Motor neuron (in vitro differentiated cells): ENCODE measurements at places on chromosomes 2 and 18.

GRCh38 chr18:68800075-68800474, 2.2 kb downstream of the CCDC102B start:
- no peak for ATAC-seq

GRCh38 chr2:234606896-234607295, 110.0 kb upstream of the ARL4C start:
- peak; percentile 55 for ATAC-seq

- ATAC-seq = peak; percentile 62
Observed at GRCh38 chr2:1572638-1573037, 159.4 kb downstream of the TPO start.

DNA sequence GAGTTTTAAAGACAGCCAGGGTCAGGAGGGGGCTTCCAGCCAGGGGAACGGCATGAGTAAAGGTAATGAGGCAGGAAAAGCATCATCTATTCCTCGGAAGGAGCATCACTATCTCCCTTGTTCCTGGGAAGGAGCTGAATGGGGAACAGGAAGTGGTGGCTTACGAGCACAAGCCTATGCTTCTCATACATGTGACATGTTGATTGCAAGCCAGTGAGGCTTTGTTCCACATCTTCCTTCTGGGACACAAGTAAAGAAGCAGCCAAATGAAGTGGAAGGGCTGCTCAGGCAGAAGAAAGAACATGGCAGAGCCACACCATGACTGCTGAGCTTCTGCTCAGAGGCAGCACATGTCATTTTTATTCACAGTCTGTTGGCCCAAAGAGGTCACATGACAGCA, 15.1 kb upstream of the LMAN1 start:
- no peak for ATAC-seq

GRCh38 chr2:229153267-229153666, 117.8 kb downstream of the PID1 start:
- ATAC-seq = no peak

DNA sequence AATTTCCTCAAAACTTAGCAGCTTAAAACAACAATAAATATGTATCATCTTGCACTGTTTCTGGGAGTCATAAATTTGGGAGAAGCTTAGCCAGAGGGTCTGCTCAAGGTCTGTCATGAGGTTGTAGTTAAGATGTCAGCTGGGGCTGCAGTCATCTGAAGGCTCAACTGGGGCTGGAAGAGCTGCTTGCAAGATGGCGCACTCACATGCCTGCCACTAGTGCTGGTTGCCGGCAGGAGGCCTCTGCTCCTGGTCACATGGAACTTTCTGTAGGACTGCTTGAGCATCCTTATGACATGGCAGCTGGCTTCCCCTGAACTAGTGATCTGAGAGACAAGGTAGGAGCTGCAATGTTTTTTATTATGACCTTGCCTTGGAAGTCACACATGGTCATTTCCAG, 215.5 kb upstream of the HAAO start:
- ATAC-seq = no peak

DNA sequence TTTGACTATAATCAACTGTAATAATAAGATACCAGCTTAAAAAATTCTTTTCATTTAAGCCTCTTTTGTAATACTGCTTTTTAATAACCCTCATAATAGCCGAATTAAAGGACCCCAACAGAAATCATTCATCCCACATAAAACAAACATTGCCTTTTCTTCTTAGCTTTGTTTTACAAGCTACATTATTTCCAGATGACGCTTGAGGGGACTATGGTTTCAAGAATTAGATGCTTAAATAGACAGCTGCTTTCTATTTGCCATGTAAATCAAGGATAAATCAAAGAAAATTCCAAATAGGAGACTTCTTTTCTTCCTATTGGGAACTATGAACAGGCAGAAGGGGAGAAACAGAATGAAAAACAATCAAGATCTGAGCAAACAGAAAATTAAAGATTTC, 200.7 kb upstream of the SMAD7 start:
- no peak for ATAC-seq

GRCh38 chr2:204069804-204070203, 133.2 kb downstream of the ICOS start:
- no peak for ATAC-seq

GRCh38 chr2:148202237-148202636, 181.3 kb downstream of the MBD5 start:
- no peak for ATAC-seq

GRCh38 chr2:108936866-108937265, 52.2 kb downstream of the EDAR start:
- ATAC-seq = no peak

DNA sequence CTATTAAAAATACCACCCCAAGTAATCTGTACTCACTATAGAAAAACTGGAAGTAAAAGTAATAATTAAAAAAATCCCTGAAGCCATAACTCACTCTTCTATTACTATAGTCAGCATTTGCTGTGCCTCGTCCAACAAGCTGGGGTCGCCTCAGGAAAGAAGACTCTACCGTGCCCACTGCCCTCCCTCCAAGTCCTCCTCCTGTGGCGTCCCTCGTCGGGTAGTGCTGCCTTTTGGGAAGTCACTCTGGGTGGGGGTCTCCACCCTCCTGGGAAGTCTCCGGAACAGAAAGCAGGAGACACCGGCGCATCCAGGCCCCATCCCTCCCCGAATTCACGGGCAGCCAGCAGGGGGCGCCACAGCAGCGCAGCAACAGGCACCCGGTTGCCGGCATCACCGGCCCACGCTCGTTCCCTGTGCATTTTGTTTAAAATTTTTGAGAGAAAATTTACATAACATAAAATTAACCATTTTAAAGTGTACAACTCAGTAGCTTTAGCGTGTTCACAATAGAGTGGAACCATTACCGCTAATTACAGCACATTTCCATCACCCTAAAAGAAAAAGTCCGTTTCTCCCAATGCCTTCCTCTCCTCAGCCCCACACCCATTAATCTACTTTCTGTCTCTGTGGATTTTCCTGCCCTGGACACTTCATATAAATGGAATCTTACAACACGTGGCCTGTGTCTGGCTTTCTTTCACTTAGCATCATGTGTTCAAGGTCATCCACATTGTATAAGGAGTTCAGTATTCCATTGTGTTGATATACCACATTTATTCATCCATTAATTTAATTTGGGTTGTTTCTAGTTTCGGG, 62.2 kb downstream of the ADNP2 start:
- ATAC-seq = peak; percentile 73

DNA sequence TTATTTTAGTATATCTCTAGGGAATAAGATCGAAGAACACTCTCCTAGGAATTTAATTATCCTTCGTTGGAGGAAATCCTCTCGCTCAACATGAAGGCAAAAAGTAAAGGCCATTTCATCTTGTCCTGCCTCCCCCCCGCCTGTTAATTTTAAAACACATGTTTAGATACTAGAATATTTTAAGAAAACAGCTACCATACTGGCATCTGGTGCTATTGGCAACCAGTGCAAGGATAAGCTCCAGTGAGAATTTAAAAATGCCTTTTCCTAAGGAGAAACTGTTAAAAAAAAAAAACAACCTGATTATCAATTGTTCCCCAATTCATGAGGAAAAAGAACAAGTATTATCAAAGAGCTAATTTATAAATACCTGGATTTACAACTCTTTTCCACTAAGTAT, 864.7 kb downstream of the NRXN1 start:
- no peak for ATAC-seq
